Stimulated activated CD8-positive, alpha-beta memory T cell treated with anti-CD3 and anti-CD28 coated beads, Interleukin-4, amount 100 ng/mL, for 4 hours (primary cell): ENCODE measurements at places on chromosomes 5 and 9.

DNA sequence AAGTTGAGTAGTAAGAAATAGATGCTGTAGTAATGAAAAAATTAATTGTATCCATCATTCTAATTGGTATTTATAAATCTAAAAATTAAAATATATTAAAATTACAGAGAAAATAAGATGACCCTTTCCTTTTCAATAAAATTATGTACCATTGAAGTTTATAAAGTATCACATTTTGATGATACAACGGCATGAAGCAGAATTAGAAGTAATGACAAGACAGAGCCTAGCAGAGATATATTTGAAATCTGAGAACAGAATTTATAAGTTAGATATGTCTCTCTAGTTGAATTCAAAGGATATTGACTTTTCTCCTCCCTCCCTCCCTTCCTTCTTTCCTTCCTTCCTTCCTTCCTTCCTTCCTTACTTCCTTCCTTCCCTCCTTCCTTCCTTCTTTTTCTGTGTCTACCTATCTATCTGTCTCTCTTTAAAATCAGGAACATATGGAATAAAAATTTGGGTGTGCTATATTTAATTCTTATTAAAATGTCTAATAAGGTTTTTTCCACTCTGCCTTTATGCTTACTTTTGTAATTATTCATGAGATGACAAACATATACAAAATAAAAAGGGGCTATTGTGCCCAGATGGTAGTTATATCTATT lies 258.5 kb upstream of the CD180 start:
- no peak for DNase-seq

GRCh38 chr9:38662763-38663593 lies 42.6 kb upstream of the ANKRD18A start:
- DNase-seq: no peak

GRCh38 chr5:51276250-51276649 lies 107.0 kb upstream of the ISL1 start:
- DNase-seq: no peak

GRCh38 chr9:100466829-100467221 lies 6.1 kb upstream of the TMEFF1 start:
- DNase-seq: no peak

GRCh38 chr5:40071870-40072269 lies 607.8 kb upstream of the PTGER4 start:
- no peak for DNase-seq
